Epithelial cell of proximal tubule (primary cell): ENCODE measurements at places on chromosomes 4 and X. TPM values are rescaled to one million over a fixed set of nuclear protein-coding genes. Genes with fewer than 3 reads are reported as not detected.
A peak's percentile ranks its signal among the peaks of the same experiment; 100 is the strongest.

Gene DAPP1
- 6.7 and 18.3 TPM in 2 replicates for total RNA-seq

- DNase-seq: no peak
These were observed 7.2 kb downstream of the GPRASP3 start for GRCh38 chrX:102727761-102728160.

DNA sequence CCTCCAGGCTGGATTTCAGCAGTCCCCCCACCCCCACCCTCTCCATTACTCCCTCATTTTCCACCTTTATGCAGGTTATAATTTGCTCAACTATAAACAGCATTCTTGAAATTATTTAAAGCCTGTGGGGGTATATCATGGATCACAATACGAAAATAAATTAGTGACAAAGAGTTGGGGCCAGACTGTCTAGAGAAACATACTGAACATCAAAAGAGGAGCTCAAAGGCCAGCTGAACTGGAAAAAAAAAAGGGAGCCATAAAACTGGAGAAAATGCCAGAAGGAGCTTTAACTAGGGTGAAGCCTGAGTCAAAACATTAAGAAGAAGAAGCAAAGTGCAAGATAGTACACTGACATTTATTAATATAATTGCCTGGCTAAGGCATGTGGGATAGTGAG lies 137.8 kb downstream of the ANTXR2 start:
- no peak for DNase-seq

Gene CORIN
- total RNA-seq: 0.12 TPM in 1 of 2 replicates, not detected in the other

DNA sequence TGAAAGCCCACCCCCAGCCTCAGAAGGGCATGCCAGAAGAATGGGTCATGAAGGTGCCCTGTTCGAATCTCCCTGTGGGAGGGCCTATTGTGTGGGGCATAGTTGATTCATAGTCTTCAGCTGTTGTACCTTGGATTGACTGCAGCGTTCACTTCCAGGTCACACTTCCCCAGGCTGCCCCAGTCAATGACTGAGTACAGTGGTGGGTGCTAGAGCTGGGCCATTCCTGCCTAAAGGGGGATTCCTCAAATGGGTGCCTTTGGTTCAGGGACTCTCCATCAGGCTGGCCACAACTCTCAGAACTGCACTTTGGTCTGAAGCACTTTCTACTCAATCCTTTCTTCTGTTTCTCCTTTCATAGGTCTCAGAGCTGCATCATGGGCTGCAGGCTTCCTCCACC lies 35.0 kb upstream of the RASGEF1B start:
- DNase-seq: no peak

Gene NRK
- total RNA-seq: 19.3 and 26.9 TPM in 2 replicates

DNA sequence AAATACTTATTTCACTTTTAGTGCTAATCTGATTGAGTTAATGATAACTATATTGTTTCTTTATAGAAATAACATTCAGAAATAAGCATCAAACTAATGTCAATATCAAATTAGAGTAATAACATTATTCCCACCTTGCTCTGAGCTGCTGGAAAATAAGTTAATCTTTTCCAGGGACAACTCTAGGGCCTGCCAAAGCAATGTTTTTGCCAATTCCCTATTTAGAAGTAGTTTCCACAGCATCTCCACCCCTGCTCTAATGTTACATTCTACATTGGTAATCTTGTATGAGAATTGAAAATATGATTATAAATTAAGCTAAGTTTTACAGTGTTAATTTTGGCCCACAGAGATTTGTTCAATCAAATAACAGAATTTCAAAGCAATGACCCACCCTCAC lies 68.3 kb downstream of the REELD1 start:
- DNase-seq: no peak

Gene IL1RAPL1
- total RNA-seq: not detected in 2 replicates

DNA sequence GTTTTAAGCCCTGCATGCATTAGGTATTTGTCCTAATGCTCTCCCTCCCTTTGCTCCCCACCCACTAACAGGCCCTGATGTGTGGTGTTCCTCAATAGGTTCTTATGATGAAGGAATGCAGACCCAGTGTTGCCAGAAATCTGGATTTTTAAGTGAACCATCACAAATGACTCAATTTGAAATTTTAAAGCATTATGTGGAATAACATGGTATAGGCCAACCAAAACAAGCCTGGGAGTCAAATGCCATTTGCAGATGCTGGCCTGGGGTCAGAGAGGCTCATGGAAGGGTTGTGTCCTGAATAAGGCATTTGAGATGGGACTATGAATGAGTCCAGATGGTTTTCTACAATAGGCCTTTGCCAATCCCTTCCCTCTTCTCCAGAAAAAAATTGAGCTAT lies 179.6 kb downstream of the SHROOM3 start:
- DNase-seq: no peak

DNA sequence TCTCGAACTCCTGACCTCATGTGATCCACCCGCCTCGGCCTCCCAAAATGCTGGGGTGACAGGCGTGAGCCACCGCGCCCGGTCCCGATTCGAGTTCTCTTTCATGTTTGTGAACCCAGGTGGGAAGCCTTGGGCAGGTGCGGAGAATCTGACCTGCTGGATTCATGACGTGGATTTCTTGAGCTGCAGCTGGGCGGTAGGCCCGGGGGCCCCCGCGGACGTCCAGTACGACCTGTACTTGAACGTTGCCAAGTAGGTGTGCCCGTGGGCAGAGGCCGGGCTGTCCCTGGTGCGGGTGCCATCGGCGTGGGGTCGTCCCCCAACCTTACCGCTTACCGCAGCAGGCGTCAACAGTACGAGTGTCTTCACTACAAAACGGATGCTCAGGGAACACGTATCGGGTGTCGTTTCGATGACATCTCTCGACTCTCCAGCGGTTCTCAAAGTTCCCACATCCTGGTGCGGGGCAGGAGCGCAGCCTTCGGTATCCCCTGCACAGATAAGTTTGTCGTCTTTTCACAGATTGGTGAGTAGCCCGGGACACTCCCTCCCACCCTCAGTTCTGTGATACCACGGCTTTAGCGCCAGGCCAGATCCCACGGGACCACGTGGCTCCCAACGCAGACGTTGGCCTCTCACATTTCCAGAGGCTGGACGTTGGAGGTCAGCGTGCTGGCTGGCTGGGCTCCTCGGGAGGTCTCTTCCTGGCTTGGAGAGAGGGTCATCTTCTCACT lies 15.6 kb downstream of the IL3RA start:
- DNase-seq: no peak

Gene PNMA6A
- 2.5 and 3.3 TPM in 2 replicates for total RNA-seq

Gene PNMA6F
- total RNA-seq: not detected in 2 replicates

DNA sequence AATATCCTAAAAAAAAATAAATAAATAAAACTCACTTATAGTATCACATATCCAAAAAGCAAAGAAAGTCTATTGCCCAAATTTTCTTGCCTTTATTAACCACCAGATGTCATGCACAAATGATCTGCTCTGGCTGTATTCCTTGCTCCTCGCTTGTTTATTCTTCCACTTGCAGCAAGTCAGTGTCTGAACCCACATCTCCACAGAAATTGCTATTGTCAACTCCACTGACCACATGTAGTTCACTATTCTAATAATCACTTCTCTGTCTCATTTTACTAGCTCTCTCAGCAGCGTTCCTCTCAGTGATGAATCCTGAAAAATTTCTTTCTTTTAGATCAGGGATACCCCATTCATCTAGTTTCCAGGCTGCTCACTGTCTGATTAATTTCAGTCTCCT lies 29.3 kb upstream of the CXXC4 start:
- no peak for DNase-seq

DNA sequence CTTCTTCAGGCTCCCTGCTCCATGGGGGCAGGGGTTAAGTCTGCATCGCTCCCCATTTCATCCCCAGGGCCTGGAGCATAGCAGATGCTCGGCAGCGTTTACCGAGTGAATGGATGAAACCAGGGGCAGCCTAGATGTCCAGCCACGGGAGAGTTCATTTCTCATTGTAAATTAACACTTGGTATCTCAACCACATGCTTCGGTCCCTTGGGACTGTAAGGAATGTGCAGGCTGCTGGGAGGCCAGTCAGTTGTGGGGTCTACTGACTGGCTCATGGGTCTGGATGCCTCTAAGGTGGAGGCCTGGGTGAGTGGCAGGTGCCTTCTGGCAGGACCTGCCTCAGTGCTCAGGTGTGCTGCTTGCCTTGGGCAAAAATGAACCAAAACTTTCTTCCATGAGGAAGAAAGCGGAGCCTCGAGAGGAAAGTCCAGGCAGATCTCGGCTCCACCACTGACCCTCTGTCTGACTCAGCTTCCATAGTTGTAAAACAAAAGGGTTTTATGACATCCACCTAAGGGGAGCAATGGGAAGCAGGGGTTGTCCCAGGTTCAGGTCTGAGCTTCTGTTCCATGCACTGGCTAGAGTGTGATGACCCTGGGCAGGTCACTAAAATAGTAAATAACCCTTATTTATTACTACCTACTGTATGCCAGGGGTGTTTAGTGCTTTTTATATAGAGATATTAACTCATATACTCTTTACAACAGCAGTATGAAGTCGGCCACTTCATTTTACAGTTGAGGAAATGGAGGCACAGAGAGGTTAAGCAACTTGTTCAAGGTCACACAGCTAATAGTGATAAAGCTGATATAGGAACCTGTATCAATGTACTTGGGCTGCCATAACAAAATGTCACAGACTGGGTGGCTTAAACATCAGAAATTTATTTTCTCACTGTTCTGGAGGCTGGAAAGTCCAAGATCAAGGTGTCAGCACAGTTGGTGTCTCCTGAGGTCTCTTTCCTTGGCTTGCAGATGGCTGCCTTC lies 144.3 kb upstream of the STX18 start:
- DNase-seq: no peak

DNA sequence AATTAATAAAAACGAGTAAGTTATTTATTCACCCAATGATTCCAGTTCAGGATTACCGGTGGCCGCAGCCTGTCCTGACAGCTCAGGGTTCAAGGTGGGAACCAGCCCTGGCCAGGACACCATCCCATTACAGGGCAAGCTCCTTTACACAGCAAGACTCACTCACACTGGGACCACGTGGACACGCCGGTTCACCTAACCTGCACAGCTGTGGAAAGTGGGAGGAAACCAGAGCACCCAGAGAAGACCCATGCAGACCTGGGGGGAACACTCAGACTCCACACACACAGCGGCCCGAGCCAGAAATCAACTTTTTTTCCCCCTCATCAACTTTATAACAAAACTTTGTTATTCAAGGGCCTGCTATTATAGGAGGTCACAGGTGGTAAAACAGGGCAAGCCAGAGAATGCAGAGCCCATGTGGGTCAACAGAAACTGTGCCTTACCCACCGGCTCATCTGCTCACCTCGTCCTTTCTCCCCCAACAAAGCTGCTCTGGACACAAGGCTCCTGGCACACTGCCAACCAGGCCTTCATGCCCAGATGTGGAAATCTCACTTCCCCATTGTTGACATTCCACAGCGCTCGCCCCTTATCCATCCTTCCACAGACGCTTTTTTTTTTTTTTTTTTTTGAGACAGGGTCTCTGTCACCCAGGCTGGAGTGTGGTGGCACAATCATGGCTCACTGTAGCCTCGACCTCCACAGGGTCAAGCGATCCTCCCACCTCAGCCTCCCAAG lies 8.0 kb upstream of the ODAPH start:
- DNase-seq: peak; percentile 12

DNA sequence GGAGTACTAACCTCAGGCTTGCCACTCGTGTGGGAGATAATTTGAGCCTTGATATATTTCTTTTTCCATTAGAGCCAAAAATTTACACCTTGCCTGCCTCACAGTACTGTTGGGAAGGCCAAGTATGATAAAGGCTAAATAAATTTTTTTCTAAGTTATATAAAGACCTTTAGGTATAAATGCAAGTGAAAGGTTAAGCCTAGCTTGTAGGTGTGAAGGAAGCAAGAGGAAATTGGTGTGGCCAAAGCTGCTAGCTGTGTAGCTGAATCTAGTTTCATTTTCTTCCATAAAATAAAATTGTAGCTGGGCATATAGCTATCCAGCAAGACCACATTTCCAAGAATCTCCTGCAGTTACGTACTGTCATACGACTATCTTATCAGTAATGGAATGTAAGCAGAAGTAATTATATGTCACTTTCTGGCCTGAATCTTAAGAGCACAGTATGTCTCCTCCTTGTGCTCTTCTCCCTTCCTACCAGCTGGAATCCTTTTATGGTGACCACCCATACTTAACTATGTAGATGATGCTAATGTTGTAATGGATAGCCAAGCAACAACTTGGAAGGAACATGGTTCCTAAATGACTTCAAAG lies 14.3 kb upstream of the GABRE start:
- DNase-seq: no peak

DNA sequence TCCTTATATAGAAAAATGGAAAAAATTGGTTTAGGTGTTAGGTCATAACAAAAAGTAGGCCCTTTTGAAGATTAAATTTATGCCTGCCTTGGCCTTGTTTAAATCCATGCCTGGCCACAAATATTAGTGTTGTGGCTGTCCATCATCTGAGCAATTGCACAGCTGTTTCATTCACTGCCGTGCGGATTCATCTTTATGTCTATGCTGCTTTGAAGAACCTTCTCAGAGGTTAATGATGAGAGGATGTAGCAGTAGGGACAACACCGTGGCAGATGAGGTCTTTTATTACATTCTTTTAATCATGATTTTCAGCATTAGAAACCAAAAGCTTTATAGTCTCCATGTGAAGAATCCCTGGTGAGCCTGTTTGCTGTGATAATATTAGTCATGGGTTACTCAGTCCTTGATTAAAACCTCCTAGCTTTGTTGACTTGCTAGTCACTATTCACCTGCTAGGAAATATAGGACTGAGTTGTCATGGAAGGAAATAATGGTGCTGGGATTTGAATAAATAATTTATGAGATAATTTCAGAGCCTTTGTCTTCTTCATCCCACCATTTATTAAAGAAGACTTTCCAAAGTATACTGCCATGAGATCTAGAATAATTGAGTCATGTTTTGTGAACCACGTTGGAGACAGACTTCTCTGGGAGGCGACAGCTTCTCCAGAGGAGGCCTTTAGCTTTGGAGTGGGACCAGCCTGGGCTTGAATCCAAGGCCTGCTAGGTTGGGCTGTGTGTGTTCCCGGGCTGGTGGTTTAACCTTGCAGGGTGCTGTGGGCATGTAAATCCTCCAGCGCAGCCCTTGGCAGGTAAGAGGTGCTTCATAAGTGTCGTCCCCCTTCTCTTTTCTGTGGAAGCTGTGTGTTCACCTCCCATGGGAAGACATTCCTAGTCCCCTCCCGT lies 53.5 kb downstream of the PTTG2 start:
- no peak for DNase-seq

DNA sequence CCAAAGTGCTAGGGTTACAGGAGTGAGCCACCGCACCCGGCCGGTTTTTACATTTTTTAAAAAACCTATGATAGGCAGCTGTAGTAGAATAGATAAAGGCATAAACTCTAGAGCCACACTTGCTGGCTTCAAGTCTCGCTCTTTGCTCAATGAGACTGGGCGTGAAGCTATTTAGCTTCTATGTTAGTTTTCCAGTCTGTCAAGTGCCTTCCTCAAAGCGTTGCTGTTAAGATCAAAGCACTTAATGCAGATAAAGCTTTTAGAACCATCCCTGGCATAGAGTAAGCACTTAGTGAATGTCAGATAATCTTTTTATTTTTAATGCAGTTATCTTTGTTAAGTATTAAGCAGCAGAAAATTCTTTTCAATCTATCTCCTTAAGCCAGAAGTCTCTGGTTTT lies 42.0 kb upstream of the BMPR1B start:
- no peak for DNase-seq

GRCh38 chr4:83558680-83559079 lies 22.8 kb downstream of the GPAT3 start:
- no peak for DNase-seq

Gene ADAMTS3
- total RNA-seq: 4.6 and 4.7 TPM in 2 replicates

Gene AMOT
- 10.9 and 13.7 TPM in 2 replicates for total RNA-seq

GRCh38 chr4:120555058-120555457 lies 367.5 kb downstream of the PRDM5 start:
- no peak for DNase-seq
